Myocyte (in vitro differentiated cells): ENCODE measurements at places on chromosomes 4 and X.

GRCh38 chr4:52862639-52863161 lies 583 bp downstream of the RASL11B start:
- DNase-seq: no peak

- no peak for DNase-seq
These were observed 192.7 kb upstream of the NWD2 start for GRCh38 chr4:37051866-37052265.

DNA sequence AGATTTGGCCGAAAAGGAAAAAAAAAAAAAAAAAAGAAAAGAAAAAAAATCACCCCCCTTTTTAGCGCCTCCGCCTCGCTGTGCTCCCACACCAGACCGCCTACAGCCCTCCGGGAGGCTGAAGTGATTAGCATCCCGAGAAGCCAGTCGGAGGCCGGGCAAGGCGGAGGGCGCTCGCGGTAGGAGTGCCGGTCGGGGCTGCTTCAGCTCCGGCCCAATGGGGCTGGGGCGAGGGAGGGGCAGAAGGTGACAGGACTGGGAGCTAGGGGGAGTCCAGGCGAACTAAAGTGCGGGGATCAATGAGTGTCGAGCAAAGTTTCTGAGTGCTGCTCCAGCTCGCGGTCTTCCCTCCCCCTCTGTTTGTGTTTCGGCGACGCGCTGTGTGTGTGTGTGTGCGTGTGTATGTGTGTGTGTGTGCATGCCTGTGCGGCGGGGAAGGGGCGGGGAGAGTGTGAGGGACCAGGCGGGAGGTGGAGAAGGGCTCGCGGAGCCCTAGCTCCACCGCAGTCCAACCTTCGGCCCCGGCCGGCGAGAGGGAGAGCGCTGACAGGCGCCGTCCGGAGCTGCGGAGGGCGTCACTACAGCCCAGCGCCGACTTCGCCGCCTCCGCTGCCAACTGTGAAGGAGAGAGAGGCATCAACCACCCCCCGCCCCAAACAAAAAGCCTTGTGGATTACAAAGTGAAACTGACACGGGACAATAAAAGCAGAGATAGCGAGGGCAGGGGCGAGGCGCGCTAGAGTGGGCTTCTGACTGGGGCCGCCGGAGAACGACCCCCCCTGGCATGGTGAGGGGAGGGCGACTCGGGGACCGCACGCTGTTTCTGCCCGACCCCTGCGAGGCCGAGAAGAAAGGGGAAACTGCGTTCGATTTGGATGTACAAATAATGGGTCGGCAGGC lies at the start of gene FAT4:
Gene FAT4, plus strand, starts transcription at position 280 of the 900 bp plus-strand sequence. CDS start 1,457 bp downstream, outside the sequence.
- DNase-seq: peak; percentile 98

- DNase-seq: no peak
These were observed 66.1 kb downstream of the AGTR2 start for GRCh38 chrX:116236666-116237065.

GRCh38 chrX:153774576-153775292 lies 6.1 kb upstream of the SRPK3 start:
- DNase-seq: no peak

- DNase-seq: no peak
These were observed 12.3 kb upstream of the SYTL5 start for GRCh38 chrX:37993837-37994619.

GRCh38 chrX:39726771-39727170 lies 371.0 kb downstream of the BCOR start:
- DNase-seq: peak; percentile 86

DNA sequence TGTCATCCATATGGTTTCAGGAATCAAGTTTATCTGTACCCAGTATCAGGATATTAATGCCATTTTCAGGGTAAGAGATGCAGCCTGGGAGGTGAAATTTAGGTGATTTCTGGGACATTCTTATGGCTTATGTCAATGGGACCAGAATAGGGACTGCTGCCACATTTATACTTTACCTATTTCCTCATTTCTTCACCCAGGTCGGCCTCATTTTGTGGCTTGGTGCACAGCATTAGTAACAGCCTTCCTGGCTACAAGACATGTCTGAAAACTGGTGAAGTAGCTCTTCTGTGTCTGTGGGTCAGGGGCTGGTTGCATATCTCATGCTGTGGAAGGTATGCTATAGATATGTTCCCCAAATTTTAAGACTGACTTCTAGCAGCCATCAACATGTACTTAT lies 284.8 kb downstream of the AFF2 start:
- DNase-seq: no peak

- peak; percentile 30 for DNase-seq
These were observed 65.3 kb upstream of the FAM120C start for GRCh38 chrX:54248309-54248708.

DNA sequence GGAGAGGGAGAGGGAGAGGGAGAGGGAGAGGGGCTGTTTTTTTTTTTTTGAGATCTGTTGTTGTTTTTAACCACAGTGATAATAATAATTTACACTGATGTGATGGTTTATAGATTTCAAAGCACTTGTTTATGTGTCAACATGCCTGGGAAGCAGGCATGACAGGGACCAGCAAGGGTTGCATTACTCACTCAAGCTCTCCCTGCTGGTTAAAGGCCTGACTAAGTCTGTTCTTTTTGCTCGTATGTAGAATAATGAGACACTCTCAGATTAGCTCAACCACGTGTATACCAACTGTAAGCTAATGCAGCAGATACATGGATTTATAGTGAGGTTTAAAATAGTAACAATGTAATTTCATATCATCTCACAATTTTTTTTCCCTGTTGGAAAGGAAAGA lies 134.6 kb upstream of the BOD1L1 start:
- no peak for DNase-seq

DNA sequence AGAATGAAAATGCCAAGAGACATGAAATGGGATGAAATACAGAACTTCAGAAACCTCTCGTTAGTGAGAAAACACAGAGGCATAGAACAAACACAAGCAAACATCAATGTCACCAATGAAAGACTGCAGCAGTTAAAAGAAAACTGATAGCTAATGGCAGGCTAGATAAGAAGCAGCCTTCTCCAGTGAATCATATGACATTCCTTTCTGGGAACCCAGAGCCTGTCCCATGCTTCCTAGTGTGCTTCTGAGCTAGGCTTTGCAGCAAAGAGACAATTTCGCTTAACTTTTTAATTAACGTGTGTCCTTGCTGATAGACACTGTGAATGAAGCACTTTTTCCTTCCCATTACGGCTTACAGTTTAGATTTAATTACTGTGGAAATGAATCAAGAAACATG lies 444.6 kb downstream of the IL15 start:
- DNase-seq: no peak

DNA sequence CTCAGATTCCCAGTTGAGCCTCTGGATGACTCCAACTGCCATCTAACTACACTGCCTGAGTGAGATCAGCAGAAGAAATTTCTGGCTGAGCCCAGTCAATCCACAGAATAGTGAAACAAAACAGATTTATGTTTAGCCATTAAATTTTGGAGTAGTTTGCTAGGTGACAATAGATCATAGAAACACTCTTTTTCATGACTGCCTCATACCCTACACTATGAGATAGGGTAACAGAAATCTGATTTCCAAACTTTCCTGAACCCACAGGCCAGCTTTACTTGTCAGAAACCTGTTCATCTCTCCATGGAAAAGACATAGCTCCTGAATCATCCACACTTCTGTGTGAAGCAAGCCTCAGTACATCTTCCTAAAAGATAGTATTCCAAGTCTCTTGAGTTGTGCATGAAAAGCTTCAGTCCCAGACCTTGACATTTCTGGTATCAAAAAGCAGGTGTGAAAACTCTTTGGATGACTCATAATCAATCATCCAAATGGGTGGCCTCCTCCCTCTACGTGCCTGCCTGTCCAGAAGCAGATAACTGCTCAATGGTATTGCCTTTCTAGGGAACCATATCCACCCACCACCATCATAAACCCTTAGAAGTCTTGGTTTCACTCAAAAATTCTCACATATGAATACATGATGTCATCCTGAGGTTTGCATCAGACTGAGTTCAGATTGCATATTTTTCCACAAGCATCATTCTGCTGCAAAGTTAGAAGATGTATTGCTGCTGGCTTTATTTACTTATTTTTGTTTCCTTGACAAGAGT lies 47.5 kb upstream of the RAP2C start:
- DNase-seq: no peak

GRCh38 chrX:44494357-44494756 lies 48.3 kb downstream of the FUNDC1 start:
- no peak for DNase-seq

DNA sequence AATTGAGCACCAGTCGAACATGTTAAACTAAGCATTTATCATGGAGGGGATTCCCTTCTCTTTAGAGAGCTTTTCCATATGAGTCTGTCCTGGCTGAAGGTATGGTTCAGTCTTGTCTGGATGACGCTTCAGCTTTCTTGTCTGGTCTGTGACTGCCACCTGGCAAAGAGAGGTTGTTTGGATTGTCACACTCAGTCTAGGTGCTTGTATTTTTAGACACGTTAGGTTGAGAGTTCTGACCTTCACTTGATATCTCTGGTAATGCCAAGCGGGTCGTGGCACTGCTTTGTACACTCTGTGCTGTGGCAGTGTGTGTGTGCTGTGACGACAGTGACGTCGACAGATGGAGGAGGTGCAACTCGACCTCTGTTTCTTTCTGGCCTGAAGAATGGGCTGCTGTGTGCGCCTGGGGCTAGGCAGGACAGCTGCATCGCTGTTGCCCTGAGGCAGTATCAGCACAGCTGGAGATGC lies 12.6 kb downstream of the NOCT start:
- DNase-seq: no peak

GRCh38 chr4:57147335-57148060 lies 37.3 kb upstream of the IGFBP7 start:
- peak; percentile 19 for DNase-seq

- no peak for DNase-seq
These were observed 1.4 kb upstream of the KLF3 start for GRCh38 chr4:38662522-38663089.

DNA sequence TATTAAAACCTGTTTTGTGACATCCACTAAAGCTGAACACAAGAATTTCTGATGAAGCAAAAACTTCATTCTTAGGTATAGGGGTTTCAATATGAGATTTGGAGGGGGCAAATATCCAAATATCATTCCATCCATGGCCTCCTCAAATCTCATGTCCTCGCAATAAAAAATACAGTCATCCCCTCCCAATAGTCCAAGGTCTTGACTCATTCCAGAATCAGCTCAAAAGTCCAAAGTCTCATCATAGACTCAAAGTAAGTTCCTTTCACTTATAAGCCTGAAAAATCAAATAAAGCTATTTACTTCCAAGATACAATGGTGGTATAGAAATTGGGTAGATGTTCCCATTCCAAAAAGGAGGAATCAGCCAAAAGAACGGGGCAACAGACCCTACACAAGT lies 213.4 kb downstream of the SCFD2 start:
- DNase-seq: no peak

- no peak for DNase-seq
These were observed 59.4 kb upstream of the MSN start for GRCh38 chrX:65608026-65608425.

GRCh38 chr4:5760936-5761480 lies 50.0 kb downstream of the EVC start:
- no peak for DNase-seq

DNA sequence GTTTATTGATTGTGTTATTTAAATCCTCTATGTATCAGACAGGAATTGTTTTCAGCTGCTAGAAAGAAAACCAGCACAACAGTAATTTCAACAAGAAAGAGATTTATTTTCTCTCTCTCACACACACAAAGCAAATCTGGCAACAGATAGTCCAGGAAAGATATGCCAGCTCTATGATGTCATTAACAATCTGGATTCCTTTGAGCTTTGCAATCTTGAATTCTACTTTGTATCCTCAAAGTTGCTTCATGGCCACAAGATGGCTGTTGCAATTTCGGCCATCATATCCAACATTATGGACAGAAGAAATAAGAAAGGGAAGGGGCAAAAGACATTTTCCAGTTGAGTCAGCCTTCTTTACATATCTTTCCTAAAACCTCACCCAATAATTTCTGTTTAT lies 19.8 kb upstream of the FMR1 start:
- peak; percentile 41 for DNase-seq

DNA sequence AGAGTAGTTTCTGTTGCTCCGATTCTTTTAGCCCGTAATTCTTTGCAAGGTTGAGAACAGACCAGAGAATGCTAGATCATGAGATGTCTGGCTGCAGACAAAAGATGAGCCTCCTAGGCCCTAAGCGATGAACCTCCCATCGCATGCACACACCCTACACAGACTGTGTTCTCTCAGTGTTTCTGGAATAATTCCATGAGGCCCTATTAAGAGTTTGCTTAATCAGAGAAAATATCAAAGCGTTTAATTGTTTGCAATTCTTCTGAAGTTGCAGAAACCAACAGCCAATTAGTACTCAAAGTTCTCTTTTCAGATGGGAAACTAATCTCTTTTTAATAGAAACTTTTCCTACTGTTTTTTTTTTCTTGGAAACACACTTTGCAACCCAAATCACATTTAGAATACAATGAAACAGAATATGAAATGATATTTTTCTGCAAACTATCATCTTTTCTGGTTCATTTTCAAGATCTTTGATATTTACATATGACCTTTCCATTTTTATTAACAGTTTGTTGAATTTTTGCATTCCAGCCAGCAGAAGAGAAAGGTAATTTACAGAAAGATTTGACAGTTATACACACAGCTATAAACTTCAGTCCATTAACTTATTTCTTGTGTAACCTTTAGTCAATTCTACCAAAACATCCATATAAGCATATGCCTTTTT lies 1525.6 kb downstream of the ARAP2 start:
- DNase-seq: no peak

- DNase-seq: peak; percentile 6
These were observed 134.2 kb downstream of the SPOCK3 start for GRCh38 chr4:167100120-167100519.

GRCh38 chr4:132660181-132660580 lies 488.9 kb upstream of the PCDH10 start:
- no peak for DNase-seq

DNA sequence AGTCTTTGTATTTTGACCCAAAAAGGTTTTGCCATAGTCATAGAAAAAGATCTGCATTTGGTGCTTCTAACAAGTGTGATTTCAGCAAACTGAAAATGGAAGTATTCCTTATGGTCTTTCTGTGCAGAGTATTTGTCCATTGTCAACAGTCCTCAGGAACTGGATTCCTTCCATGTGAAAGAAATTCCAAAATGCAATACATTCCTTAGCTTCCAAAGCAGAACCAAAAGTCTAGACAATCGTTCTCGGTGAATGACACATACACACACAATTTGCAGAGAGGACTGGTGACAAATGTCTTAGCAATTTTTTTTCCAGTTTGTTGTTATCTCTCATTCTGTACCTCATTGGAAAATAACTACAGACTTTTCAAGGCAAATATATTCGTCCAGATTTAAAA lies 562.2 kb upstream of the SLIT2 start:
- peak; percentile 26 for DNase-seq

GRCh38 chrX:10101269-10101668 lies 55.5 kb upstream of the CLCN4 start:
- DNase-seq: no peak

DNA sequence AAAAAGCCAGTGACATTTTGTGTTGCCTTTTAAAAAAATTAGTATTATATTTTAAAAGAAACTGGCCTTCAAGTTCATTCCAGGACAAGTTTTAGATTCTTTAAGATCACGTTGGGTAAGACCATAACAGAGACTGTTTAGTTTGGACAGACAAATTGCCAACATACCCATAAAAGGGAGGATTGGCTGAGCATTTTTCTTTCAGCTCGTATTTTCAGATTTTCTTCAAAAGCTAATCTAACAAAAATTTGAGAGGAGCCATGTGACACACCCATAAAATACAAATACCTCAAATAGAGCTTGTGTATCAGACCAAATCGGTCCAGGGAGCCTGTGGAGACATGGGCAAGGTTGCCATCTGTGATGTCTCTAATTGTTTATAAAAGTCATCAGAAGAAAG lies 74.6 kb upstream of the C1QTNF7 start:
- no peak for DNase-seq
